ENCODE measurements at places on chromosomes 4 and X.

DNA sequence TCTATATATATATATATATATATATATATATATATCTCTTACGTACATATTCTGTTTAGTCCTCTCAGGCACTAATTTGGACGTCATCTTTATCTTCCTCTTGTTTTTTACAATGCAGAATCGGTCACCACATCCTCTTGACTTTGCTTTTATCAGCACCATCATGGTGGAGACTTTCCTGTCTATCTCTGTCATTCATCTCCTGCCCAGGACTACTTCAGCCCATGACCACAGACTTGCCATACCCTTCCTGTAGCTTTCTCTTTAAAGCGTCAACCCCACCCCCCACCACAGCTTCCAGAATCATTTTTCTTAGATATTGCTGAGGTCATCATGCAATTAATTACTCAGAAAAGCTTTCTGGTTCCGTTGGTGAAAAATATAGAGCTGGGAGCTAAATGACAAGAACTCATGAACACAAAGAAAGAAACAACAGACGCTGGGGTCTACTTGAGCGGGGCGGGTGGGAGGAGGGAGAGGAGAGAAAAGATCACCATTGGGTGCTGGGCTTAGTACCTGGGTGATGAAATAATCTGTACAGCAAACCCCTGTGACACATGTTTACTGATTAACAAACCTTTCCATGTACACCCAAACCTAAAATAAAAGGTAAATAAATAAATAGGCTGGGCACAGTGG is 30.5 kb upstream of the PRKX start:
- no peak for DNase-seq

DNA sequence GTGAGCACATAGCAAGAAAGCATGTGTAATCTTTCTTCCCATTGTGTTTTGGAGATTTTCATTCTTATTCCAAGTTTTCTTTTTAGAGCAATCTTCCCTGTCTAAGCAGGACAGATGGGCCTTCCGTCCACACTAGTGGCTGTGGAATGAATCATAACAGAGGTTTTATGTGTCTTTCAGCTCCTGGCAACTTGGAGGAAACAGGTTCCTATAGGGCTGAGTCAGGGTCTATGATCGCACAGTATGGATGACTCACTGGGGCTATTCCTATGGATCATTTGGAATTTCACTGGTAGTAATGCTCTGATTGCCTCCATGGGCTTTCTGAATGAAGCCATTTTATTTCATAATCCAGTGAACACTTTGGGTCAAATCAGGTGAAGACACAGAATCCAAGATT is 51.8 kb upstream of the CBLL2 start:
- no peak for DNase-seq

- DNase-seq, result no peak
These were observed 88.1 kb upstream of the PLAC1 start for GRCh38 chrX:134746410-134746785.

GRCh38 chr4:154465085-154465484 is 26.5 kb downstream of the DCHS2 start:
- no peak for DNase-seq

DNA sequence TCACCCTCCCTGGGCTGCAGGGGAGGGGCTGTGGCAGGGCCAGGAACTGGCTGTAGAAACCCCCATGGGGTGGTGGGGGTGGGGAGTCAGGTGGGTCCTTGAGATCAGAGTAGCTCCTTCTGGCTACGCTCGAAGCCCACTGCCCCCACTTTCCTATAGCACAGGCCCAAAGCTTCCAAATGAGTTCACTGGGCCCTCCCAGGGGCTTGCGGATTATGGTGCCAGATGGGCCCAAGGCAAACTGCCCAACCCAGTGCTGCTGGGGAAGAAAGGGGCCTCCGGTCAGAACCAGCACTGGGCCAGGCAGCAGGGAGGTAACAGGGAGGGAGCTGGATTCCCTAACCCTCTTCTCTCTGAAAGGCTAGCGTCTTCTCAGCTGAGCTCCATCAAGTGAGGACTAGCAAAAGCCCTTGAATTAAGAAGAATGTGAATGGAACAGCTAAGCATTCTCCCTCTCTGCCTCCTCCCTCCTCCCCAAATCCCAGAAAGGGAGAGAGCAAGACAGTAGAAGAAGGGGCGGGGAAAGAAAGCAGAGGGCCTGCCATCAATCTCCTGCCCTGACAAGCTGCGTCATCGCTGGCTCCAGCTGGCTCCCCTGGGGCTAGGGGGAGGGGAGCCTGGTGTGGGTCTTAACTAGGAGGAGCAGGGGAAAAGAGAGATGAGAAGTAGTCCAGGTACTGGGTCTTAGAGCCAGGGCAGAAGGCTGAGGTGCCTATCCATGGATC is 34.7 kb downstream of the FRMPD3 start:
- DNase-seq, result peak; percentile 22

DNA sequence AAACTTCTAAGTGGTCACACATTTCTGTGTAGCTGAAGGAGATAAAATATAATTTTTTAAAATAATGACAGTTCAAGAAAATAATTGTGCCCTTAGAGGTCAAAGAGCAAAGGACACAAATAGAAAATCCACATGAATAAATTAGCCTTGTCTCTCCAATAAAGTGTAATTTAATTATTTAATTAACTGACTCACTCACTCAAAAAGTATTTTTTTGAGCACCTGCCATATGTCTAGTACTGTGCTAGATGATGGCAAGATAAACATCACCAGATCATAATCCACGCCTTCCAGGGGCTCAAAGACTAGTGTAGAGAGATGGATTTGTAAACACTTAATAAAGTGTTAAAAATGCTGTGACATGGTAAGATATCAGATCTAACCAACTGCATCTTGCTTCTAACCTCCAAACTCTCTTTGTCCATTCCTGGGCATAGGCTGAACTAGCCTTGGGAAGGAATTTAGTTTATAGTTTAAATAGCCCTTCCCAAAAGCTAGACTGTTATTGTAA is 112.5 kb downstream of the SCLT1 start:
- peak; percentile 2 for DNase-seq

DNA sequence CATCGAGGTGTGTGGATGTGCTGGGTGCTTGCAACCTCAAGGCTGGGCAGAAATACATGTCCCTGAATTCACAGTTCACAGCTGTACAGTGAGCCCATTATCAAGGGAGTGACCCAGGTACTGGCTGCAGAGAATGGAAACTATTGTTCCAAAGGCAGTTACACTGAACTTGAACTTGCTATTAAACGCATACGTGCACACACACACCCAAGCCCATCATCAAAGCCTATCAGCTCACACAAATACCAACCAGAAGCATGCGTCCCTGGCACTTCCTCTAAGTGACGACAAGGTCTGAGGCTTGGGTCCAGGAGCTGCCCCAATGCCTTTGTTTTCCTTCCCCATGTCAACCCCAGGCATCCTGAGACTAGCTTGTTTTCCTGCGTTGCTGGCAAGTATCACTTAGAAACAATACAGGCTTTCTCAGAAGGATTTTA is 88.6 kb downstream of the IRF2 start:
- no peak for DNase-seq

DNA sequence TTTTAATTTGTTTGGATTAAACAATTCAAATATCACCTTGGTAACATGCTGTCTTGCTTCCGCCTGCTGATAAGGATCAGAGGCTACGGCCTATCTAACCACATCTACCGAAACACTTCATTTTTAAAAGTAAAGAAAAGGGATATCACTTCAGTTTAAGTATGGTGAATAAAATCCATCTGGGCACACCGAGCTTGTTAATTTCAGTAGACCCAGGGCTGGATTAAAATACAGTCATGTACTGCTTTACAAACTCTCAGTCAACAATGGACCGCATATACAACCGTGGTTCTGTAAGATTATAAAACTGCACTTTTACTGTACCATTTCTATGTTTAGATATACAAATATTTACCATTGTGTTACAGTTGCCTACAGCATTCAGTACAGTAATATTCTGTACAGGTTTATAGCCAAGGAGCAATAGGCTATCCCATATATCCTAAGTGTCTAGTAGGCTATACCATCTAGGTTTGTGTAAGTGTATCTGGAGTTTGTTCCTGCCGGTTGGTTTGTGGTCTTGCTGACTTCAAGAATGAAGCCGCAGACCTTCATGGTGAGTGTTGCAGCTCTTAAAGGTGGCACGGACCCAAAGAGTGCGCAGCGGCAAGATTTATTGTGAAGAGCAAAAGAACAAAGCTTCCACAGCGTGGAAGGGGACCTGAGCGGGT is 40.0 kb downstream of the SEPTIN11 start:
- no peak for DNase-seq

- no peak for DNase-seq
These were observed 591 bp upstream of the TSPAN7 start for GRCh38 chrX:38560776-38561125.

DNA sequence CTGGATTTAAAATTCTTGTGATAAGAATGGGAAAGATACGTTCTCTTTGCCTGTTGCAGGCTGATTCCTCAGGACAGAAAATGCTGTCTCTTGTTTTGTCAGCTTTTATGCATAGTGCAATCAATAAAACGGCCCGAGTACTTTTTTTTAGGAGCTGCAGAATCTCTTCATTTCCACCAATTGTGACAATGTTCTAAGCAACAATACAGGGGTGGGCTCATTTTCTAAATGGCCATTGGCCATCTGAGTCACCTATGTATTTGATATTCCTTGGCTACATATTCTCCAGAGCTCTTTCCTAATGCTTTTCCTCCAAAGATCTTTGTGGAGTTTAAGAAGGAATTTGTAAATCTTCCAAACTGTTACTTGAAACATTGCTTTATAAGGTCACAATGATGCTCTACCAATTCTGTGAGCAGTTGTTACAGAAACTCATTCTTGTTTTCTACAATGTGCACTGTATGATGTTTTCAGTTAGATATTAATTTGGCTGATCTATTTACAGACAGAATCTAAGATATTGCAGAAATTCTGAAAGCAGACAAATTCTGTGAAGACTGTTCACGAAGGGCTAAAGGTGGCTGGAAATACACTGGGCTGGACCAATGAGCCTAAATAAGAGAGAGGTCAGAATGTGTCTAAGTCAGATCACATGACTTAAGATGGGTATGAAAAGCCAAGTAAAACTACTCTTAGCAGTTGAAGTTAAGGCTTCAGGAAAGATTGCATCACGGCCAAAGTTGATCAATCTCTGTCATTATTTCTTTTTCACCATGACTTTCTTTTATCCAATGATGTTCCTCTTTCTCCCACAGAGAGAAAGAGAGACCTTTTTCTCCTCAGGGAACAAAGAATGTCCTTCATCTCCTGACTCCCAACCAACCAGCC is 33.4 kb downstream of the TAPT1 start:
- no peak for DNase-seq

DNA sequence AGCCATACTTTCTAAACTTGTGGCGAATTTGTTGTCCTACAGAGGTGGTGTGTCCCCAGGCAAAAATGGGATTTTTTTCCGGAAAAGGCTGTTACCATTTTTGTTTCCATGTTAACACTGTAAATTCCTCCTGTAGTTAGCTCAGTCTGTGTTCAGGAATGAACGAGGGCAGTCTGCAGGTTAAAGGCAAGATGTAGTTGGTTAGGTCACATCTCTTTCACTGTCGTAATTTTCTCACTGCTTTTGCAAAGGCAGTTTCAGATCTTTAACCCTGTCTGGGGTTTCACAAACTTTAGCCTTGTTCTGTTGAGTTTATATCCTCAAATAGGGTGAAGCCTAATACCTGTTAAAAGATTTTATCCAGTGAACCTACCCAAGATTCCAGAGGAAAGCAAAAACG is 50.5 kb upstream of the PUDP start:
- no peak for DNase-seq

- peak; percentile 16 for DNase-seq
These were observed 59.2 kb downstream of the SLC7A11 start for GRCh38 chr4:138182838-138183426.

- no peak for DNase-seq
These were observed 7.5 kb downstream of the HADH start for GRCh38 chr4:107996949-107997788.

DNA sequence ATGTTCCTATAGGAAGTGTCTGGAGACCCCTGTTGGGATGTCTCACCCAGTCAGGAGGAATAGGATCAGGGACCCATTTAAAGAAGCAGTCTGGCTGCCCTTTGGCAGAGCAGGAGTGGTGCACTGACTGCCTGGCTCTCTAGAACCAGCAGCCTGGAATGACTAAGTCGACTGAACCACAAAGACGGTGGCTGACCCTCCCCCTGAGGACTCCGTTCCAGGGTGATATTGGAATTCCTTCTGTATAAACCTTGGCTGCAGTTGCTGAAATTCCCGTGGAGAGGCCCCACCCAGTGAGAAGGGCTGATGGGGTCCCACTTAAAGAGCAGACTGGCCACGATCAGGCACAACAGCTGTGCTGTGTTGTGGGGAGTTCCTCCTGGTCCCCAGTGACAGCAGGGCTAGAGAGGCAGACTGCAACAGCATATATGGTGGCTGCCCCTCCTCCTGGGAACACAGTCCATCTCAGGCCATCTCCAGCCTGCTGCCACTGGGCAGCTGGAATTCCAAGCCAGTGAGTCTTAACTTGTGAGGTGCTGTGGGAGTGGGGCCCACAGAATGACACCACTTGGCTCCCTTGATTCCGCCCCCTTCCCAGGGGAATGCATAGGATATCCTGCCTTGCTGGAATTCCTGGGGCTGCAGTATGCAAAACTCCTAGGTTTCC is 41.8 kb upstream of the RLIM start:
- DNase-seq, result no peak

DNA sequence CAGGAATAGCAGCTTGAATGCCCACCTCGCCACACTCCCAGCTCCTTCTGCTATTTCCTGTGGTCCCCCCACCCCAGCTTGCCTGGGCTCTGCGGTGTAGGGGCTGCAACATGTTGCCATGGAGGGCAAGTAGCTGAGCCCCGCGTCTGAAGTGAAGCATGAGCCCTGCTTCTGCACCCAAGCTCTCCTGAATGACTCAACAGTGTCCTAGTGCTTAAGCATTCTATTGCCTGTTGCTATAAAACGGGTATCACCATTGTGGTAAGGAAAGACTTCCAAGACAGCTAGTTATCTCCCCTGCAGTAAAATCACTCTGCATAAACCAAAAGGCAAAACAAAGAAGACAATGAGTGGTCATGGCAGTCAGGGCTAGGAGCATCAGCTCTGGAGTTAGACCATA is 31.4 kb upstream of the SPATA4 start:
- no peak for DNase-seq

GRCh38 chr4:53450773-53451172 is 73.3 kb downstream of the FIP1L1 start:
- DNase-seq, result no peak

GRCh38 chr4:4868758-4869723 is 9.6 kb downstream of the MSX1 start:
- no peak for DNase-seq

- DNase-seq, result peak; percentile 14
These were observed 723.2 kb downstream of the SMARCA1 start for GRCh38 chrX:128800138-128800537.

- DNase-seq, result no peak
These were observed 35.2 kb upstream of the AMBN start for GRCh38 chr4:70556856-70557255.
